A549 (cell line): ENCODE measurements at places on chromosomes 11 and 22.

DNA sequence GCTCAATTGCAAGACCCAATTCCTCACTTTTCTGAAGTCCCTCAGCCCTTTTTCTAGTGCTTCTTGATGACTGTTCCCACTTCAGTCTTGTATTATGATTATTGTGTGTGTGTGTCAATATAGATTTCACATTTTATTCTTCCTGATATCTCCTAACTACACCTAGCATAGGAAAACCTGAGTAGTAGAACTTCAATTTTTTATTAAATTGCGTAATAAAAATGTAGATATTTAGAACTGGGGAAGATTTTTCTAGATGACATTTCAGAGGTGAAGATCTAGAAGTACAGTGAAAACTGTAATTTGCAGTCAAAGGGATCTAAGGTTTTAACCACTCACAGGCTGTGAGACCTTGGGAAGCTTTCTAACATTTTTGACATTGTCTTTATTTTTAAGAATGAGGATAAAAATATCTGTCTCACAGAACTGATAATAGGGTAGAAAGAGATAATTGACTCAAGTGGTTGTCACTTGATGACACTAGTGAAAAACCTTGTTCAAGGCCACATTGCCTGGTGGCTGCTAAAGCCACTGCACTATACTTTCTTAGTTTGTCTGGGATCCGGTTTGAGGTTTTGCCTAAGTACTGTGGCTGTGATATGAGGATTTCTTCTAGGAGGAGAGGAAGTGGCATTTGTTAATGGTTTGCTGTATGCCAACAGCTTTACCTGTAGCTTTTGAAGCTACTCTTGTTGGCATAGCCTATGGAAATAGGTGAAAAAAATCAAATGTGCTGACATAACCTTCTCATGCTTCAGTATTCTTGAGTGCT is 32.2 kb upstream of the SESN3 start:
- DNase-seq, result no peak

DNA sequence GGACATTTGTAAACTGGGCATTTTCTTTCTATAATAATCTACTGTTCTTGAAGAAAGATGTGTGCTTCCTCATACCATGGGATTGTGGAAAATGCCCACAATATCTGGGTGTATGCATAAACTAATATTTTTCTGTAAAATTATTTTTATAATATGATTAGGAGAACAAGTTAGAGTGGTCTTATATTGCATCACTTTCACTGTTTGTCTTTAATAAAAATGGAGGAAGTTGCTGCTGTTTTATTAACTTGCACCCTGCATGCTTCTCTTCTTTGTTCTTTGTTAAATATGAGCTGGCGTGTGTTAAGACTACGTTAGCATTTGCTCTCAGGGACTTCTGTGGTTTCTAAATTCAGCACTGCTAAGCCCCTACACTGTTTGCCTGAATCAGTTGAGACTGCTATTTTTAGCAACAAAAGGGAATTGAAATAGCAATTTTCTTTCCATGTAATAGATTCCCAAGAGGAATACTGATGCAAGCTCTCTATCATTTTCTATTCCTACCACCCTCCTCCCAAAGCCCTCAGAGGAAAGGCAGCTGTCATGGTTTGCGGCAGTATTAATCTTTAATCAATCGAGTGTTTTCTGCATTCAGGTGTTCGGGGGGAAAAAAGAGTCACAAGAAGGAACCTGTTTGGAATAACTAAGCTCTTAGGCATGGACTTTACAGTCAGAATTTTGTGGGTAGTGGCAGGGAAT is 56.1 kb downstream of the HSD17B12 start:
- no peak for DNase-seq

DNA sequence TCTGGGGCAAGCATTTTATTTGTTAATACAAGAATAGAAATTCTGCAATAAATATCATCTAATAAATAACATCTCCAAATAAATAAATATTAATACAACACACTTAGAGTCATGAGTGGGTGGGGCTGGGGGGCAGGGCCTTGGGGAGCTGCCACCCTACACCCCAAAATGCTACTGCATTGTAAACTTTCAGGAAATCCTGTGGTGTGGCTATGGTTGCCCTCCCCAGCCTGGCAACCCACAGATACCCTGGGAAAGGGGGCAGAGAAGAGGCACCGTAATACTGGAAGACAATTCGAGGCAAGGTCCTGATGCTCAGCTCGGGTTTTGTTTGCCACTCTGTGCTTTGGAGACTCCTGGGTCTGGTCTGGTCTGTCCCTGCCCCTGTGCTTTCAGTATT is 9.2 kb downstream of the CLCF1 start:
- no peak for DNase-seq

DNA sequence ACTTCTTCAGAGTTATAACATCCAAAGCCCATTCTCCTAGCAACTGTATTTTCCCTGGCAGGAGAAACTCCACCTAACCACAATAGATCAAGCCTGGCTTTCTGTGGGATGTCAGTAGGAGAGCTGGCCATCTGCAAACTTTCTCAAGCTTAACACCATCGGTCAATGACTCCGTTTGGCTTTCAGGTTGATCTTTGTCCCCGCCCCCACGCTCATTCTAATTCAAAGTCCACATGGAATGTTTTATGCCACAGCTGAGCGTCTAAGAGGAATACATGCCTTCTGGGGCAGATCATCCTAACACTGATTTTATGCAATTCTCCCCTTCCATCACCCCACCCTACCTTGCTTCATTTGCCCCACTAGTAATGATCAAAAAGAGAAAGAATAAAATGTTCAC is 4.8 kb downstream of the GVQW3 start:
- DNase-seq, result no peak

- DNase-seq, result no peak
Observed at GRCh38 chr11:65651589-65652510, 10.9 kb downstream of the RELA start.

DNA sequence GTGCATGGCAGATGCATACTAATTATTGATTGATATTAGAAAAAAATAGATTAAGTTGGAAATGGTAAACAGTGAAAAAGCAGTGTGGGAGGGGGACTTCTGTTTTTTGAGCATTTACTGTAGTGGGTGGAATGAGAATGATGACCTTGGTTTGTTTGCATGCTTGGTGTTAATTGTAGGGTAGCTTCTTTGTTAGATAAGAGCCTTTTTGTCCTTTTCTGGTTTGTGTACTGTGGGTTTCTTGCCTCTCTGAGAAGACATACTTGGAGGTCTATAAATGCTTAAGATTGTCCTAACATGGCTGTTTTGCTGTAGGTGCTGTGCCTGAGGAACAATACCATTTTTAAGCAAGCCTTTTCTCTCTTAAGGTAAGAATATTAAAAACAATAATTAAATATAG is 17.0 kb downstream of the MRPL48 start:
- no peak for DNase-seq

DNA sequence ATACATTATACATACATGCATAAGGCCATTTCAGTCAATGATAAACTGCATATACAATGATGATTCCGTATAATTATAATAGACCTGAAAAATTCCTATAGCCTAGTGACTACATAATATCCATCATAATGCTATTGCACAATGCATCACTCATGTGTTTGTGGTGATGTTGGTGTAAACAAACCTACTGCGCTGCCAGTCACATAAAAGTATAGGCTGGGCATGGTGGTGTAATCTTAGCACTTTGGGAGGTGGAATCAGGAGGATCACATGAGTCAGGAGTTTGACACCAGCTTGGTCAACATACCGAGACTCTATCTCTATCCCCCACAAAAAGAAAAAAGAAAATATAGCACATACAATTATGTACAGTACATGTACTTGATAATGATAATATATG is 163.7 kb upstream of the DDI1 start:
- DNase-seq, result peak; percentile 3

GRCh38 chr22:44187652-44188230 is 7.0 kb downstream of the PARVG start:
- DNase-seq, result no peak

DNA sequence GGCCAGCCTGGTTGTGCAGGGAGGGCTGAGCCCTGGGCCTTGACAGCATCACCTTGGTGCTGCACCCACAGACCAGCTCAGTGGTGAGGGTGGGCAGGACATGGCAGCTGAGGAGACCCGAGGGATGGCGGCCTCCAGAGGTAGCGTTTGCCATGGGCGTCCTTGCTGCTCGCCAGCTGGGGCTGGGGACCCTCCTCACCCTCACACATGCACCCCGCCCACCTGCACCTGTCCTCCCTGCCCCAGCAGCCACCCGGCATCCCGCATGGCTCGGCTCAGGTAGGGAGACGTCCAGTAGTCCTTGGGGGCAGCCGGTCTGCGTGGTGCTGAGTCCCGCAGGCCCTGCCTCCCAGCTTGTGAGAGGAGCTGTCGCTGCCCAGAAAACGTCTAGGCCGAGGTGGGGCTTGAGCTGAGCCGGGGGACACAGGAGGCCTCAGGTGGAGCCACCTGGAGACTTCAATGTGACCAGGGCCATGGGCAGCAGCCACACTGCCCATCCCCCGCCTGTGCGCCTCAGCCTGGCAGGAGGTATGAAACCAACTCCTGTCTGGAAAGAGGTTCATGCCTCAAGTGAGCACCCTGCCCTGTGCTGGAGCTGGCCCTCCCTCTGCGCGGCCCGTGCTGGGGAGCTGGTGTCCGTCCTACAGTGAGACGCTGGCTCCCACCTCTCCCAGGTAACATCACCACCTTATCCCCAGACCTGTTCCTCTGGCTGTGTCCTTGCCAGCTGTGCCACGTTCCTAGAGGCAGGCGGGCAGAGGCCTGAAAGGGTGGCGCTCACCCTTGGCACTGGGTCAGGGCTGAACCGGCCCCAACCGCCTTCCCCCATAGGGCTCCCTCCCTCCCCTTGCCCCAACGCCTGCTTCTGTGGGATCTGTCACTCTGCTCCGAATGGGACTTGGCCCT is 3.3 kb upstream of the TRABD start:
- no peak for DNase-seq

DNA sequence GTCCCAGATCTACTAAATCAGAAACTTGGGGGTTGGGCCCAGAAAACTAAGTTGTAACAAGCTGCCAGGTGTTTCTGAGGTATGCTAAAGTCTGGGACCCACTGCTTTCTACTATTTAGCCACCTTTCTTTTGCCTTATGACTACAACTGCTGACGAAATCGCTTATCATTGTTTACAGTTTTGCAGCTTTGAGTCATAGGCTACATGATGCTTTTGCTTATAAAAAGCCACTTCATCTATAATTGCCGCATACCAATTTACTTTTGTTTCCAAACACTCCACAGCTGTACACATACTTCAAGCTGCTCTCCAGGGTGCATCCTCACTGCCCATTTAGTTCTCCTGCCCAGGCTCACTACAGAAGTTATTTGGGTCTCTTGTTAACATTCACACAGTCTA is 144.7 kb downstream of the ENTHD1 start:
- no peak for DNase-seq

DNA sequence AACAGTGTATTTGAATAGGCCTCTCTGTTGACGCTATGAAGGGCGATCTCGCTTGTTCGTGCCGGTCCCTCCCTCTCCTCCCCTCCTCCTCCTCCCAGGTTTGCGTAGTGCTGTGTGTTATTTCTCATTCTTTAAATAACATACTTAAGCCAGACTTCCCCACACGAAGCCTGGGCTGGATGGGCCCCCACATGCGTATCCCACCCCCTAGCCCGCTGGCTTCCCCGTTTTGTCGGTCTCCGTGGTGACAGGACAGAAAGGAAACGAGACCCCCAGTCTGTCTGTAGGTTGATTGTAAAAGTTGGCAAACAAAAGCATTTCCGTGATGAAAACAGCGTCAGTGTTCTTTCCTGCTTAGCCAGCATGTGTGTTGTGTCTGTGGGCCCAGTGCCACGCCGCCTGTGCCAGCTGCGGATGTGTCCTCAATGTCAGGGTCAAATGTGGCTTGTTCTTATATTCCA is 27.3 kb downstream of the FAM118A start:
- DNase-seq, result no peak

GRCh38 chr11:73199446-73199845 is 18.6 kb upstream of the P2RY2 start:
- DNase-seq, result no peak

DNA sequence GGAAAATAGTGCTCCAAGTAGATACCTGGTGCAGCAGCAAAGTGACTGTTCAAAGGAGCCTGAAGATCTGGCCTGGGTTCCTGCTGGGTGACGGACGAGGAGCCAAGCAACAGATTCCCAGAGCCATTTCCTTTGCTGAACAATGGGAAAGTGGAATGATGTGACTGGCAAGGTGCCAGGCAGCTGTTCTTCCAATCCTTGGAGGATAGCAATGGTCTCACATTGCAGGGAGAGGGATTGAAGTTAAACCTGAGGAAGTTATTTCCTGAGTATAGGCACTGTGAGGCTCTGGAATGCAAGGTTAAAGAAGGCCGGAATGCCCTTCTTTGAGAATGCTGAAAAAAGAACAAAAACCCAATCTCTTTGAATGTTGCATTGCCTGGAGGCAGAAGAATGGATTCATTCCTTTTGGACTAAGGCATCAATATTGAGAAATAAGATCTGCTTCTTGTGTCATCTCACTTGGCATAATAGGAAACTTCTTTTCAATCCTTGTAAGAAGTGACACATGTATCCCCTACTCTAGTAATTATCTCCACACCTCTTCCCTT is 223.8 kb downstream of the BLID start:
- DNase-seq, result no peak

DNA sequence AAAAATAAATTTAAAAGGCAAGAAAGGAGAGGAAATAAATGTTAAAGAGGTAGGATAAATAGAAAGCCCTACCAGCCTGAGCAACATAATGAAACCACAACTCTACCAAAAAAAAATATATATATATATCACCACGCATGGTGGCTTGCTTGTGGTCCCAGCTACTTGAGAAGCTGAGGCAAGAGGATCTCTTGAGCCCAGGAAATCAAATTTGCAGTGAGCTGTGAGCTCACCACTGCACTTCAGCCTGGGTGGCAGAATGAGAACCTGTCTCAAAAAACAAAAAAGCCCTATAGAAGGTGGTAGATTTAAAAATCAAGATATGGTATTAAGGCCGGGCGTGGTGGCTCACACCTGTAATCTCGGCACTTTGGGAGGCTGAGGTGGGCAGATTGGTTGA is 10.5 kb downstream of the NUCB2 start:
- no peak for DNase-seq

DNA sequence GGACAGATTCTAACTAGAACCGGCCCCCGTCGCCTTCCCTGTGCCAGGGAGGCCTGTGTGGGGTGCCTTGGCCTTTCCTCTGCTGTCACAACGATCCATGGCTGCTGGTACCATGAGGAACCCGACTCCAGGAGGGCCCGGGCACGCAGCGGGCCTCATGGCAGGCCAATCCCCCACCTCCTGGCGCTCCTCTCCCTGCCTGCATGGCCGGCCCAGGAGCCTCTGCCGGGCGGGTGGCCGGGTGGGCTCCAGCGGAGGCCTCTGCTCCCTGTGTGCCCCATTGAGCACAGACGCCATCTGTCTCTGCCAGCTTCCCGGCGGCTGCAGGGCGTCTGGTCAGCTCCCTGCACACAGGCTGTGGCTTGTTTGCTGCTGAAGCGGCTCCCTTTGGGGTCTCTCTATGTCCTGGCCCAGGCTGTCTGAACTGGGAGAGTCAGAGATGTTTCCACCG is 86.5 kb downstream of the MYEOV start:
- DNase-seq, result no peak

- DNase-seq, result no peak
Observed at GRCh38 chr11:70867281-70868047, 384.9 kb downstream of the SHANK2 start.

DNA sequence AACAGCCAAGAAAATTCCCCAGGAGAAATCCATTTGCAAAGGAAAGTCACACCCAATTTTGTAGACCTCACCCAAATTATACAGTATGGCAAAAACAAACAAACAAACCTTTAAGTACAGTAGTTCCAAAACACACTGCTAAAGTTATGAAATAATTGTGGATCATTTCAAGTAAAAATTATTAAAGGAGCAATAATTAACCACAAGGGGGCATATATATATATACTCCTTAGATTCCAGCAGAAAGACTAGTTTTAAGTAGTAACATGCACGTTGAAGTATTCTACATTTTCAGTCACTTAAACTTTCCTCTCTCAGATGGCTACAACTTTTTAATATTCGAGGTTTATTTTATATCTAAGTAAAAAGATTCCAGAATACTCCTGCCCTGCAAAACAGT is 26.8 kb downstream of the RNF141 start:
- no peak for DNase-seq
